Natural killer cell (primary cell): ENCODE measurements at places on chromosomes 4 and X. TPM values are rescaled to one million over a fixed set of nuclear protein-coding genes. Genes with fewer than 3 reads are reported as not detected.

DNA sequence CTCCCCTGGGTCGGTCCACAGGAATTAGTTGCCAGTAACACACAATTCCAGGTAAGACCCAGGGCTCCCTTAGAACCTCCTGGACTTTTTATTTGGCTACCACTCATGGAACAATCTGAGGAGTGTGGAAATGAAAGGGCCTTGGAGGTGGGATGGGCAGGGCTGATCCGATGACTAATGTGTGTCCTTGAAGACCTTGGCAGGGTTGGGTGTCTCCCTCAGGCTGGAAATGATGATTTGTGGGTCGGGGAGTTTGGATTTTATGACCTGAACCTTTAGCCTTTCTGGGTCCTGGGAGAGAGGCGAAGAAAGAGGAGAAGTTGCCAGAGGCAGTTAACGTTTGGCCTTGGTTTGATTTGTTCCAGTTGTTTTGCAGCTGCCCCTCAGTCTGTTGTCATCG is 425.0 kb downstream of the MID1IP1 start:
- DNase-seq: no peak

GRCh38 chr4:189613207-189613606 is 327.5 kb upstream of the FRG1 start:
- DNase-seq: no peak

GRCh38 chrX:40694802-40695201 is 40.5 kb downstream of the MED14 start:
- no peak for DNase-seq

Gene MAGEB2
- total RNA-seq: not detected

Gene ASMT
- total RNA-seq: 1.5 TPM

Gene CT45A2
- not detected for total RNA-seq

DNA sequence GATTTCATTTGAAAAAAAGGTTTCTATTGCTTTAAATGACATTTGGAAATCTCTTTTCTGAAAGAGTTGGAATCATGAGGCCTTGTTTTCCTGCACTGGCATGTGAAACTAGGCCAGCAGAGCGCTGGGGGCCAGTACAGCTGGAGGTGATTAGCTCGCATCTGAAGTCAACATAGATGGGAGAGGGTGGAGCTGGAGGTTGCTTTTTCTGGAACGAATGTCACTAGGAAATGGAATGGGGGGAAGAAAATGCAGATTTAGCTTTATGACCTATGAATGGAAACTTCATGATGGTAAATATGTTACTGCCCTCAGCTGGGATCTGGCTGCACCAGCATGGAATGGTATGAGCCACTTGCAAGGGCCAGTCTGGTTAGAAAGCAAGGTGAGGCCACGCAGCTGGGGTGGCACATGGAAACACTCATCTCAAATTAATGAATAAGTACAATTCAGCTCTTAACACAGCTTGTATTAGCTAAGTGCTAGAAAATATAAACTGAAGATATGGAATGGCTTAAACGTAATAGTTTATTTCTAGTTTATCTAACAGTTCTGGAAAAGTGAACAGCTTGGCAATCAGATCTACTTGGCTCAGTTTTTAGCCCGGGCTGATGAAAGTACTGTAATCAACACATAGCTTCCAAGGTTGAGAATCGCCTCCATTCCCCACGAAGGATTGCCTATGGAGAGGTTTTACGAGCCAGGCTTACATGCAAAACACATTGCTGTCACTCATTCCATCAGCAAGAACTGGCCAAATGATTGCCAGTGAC is 32.5 kb downstream of the SLC10A6 start:
- no peak for DNase-seq

DNA sequence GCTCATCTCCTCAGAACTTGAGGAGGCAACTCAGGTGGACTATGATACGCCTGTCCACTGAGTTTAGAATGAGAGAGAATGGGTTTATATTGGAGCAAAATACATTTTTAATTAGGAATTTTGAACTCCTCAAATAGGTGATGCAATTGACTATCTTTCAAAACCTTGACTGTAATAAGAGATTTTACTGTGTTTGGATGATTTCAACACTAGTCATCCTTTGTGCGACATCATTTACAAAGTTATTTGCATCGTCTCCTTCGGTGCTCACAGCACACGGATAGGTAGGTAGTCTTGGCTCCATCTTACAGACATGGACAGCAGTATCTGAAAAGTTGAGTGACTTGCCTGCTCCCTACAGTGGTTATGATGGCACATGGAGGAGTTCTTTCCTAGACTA is 67.0 kb downstream of the AASDH start:
- DNase-seq: no peak

DNA sequence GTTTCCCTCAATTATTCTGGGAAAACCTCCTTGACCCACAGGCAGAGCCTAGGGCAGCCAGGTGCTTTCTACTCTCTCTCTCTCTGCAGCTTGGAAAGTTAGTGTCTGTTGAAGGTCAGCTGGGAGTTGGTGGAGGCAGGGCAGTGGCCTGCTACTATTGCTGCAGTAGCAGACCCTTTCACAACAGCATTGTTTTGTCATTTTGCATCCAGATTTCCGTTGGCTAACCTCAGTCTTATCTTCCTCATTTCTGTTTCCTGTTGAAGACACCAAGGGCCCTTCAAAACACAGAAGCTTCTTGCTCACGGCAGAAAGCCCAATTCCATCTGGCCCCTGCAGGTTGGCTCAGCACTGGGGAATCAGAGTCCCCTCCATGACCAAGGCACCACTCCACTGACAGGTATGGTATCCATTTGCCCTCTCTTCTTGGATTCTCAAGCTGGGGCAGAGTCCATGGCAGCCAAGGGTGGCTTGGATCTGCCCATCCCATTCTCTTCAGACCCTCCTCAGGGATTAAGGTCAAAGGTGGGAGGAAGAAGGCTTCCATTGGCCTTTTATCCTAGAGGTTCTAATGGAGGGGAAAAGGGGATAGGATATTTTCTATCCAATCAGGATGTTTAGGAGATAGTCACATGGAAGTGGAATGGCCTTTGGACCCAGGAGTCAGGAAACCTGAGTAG is 24.6 kb downstream of the VSIG4 start:
- peak; percentile 32 for DNase-seq

Gene FGFBP1
- not detected for total RNA-seq

- DNase-seq: no peak
Measured at GRCh38 chrX:122047261-122047660, 999.9 kb downstream of the GLUD2 start.

GRCh38 chrX:18026166-18026565 is 165.1 kb upstream of the RAI2 start:
- DNase-seq: no peak

Gene GRIA3
- total RNA-seq: not detected

DNA sequence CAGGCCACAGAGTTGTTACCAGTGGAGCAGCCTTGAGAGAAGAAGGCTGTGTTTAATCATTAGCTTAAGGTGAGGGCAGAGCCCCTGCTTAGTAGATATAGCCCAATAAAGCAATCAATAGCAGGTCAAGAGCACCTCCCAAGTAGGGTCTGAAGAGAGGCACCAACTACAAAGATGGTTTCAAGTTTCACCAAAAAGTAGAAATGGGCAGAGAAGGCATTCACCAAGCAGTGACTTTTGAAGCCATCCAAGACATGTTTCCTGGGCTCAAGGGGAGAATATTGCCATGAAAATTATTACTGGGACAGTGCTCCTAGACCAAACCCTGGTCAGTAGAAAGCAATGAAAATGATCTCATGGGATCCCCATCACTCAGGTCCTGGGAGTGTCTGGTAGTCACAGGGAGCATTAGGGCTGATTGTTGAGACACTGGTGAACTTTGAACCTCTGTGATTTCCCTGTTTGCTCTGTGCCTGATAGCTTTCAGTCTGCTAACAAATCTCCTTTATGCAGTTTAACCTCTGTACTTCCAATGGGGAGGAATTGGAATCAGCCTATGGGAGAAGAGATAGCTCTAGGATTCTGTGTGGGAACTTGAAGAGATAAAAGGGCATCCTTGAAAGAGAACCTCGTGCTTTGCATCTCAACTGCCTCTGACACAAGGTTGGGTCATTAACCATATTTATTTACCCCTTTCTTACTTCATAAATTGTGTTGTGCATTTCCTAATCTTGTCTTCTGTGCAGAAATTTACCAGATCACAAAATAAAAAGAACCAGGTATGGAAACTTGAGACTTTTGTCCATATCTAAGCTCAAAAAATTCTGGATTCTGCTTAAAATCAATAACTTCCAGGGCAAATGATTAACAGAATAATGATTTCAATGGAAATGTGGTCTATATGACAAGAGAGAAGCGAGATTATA is 9.3 kb upstream of the OTC start:
- no peak for DNase-seq

Gene HEPH
- total RNA-seq: not detected

Gene WAS
- 136 TPM for total RNA-seq

- DNase-seq: no peak
Measured at GRCh38 chr4:128310266-128310697, 22.7 kb upstream of the PGRMC2 start.

- DNase-seq: no peak
Measured at GRCh38 chrX:109830704-109831206, 97.7 kb upstream of the ACSL4 start.

Gene SSX4B
- total RNA-seq: not detected

Gene PTTG2
- total RNA-seq: 1.5 TPM

Gene IGFBP7
- total RNA-seq: 107 TPM

DNA sequence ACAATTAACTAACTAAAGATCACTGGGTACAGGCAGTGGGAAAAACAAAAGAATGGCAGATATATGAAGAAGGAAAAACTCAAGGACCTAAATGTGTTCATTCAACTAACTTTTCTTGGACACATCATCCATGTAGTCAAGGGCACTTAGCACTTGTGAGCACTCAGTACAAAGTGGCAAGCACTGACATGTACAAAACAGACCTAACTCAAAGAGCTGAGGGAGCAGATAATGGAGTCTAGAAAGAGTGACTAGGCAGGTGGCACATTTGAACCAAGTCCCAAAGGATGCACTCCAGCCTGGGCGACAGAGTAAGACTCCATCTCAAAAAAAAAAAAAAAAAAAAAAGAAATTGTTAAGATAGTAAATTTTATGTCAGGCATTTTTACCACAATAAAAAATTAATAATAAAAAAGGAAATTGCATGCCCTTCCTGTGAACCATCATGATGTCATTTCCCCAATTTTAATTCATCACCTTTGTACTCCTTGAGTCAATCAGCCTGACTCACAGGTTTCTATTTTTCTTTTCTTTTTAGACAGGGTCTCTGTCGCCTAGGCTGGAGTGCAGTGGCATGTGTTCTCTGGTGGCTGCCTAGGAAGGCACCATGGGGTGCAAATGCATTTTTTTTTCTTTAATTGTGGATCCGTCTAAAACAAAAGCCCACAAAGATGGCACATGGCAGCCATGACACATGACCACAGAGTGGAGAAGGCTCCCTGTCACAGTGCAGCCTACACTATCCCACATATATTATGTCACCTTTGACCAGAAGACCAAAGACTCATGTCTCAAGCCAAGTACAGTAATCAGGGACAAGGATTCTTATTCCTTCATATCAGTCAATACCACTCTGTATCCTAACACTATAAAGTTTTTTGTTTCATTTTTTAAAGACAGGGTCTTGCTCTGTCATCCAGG is 91.9 kb downstream of the CHST7 start:
- no peak for DNase-seq

DNA sequence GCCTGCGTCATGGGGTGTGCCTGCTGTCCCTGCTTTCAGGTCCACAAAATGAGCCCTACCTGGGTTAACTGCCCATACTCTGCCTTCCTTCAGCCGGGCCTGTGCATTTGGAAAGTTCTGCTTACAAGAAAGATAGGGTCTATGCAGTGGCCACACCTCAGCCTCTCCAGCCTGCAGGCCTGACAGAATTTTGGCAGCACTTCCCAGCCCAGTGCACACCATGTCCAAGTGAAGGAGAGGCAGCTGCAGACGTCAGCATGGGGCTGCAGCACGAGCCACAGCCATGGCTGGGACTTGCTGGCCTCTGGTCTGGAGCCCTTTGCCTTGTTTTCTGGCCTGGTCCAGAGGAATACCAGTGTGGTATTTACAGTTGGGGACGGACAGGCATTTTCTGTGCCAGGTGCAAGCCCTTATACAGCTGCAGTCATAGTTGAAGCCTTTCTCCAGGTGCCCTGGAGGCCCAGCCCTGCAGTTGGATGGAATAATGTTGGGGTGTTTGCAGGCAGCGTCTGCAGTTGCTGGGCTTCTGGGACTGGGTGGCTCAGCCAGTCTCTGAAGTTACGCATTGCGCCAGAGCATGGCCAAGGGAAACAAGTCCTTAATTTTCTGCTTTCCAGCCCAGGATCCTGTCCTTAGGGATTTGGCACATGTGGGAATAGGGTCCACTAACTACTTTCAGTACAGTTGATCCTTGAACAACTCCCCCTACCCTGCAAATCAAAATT is 26.2 kb downstream of the JADE1 start:
- no peak for DNase-seq

DNA sequence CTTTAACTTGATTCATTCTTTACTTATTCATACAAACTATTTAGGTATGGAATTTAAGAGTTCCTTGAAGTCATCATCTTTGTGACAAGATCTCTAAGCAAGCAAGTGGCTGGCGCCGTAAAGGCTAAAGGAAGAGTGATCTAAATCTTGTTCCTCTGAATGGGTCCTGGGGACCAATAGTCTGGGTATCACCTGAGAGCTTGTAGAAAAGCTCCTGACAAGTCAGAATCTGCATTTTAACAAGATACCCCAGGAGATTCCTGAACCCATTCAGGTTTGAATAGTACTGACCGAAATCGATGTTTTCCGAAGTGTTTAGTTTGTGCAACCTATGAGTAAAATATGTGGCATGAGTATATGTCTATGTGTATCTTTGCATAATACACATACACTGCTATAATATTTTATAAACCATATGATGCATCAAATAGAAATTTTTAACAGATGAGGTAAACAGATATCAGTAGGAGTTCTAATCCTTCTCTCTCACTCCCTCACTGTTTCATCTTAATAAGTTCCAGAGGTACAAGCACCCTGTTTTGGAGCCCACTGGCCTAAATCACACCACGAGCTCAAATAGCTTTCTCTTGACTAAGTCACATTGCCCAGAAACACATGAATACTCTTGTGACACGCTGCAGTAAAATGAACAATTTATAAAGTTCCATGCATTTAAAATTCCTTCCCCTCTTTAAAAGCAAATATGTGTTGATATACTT is 170.0 kb downstream of the RELL1 start:
- DNase-seq: no peak

DNA sequence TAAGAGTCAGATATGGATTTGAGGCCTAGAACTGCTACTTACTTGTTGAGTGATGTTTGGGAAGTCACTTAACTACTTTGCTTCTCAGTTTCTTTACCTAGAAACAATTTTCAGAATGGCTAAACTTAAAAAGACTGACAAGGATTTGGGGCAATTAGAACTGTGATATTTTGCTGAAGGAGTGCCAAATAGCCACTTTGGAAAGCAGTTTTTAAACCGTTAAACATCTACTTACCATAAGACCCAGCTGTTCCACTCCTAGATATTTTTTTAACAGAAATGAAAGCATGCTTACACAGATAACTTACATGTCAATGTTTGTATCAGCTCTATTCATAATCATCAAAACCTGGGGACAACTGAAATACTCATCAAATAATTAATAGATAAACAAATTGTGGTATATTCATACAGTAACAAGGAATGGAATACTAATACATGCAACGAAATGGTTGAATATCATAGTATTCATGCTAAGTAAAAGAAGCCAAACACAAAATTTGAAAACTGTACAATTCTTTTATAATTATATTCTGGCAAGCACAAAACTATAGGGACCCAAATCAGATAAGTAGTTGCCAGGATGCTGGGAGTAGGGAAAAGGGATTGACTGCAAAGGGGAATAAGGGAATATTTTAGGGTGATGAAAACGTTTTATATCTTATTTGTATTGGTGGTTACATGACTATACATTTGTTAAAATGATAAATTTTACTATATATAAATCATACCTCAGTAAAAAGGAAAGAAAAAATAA is 24.0 kb downstream of the RPA4 start:
- DNase-seq: no peak

Gene NAA15
- 56.7 TPM for total RNA-seq

Gene IQCM
- total RNA-seq: not detected
